ENCODE measurements at places on chromosomes 11 and 22.

DNA sequence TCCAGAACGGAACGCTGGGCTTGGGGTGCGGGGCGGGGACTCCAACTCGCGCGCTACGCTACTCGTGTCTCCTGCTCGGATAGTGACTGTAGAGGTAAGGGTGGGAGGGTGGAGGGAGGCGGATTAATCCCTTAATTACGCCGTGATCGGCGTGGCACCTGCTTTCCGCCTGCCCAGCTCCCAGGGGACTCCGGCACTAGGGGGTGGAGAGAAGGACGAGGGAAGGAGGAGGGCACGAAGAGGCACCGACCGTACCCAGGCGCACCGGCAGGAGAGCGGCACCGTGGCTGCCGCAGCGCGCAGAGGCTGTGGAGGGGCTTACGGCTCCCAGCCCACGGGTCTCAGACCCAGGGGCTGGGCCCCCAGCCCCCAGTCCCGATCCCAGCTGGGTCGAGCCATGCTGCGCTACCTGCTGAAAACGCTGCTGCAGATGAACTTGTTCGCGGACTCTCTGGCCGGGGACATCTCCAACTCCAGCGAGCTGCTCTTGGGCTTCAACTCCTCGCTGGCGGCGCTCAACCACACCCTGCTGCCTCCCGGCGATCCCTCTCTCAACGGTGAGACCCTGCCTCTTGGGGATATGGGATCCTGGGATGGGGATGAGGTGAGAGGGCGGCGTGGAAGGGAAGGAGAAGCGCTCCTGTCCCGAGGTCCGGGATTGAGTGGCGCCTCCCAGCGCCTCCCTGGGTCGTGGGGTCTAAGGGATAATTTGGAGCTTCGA, at the start of gene ROBO3:
Gene ROBO3, plus strand, starts transcription at position 252 of the 721 bp plus-strand sequence. Its CDS starts 146 bp downstream, at position 398.
- no peak for DNase-seq

- no peak for DNase-seq
These were observed 261.3 kb upstream of the LRRC4C start for GRCh38 chr11:41720761-41721160.

DNA sequence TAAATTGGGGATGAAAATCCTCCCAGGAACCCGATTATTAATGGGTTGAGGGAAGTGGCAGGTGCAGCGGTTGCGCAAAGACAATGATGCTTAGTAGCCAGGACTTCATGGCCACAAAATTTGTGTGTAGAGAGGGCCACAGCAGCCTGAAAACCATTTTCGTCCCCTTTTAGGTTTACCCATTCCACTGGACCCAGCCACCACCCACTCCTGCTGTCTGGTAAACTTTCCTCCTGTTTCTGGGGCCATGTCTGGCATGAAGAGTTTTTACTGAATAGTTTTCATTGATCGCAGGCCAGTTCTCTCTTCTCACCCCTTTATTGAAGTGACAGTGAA, 69.5 kb upstream of the SYT13 start:
- DNase-seq, result no peak

- no peak for DNase-seq
These were observed 1.7 kb upstream of the BID start for GRCh38 chr22:17775781-17776465.

DNA sequence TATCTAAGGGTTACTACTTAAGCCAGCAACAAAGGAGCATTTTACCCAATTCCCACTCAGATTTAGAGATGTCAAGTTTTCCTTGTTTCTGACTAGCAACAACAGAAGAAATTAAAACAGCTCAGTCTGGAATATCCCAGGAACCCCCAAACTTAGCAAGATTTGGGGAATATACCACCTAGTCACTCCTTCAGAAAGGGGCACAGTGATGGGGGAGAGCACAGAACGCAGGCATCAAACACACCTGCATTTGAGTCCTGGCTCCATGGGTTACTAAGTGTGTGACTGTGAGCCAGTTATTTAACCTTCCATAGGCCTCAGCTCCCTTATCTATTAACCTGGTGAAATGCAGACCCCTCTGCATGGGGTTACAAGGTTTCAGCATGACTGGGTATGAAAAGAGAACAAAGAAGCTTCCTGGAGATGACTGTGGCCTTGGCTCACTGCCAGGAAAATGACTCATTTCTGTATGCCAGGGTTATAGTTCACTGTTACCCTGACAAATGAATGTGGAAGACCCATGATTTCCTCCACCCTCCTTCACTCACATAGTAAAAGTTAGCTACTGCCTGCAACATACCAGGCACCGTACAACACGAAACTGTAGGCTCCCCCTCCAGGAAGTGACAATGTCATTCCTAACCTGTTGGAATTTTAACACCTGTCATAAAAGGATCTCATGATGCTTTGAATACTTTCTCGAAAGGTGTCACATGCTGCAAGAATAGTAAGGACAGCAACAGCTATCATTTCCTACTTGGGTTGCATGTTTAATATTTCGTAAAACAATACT, 79.6 kb downstream of the ME3 start:
- no peak for DNase-seq

DNA sequence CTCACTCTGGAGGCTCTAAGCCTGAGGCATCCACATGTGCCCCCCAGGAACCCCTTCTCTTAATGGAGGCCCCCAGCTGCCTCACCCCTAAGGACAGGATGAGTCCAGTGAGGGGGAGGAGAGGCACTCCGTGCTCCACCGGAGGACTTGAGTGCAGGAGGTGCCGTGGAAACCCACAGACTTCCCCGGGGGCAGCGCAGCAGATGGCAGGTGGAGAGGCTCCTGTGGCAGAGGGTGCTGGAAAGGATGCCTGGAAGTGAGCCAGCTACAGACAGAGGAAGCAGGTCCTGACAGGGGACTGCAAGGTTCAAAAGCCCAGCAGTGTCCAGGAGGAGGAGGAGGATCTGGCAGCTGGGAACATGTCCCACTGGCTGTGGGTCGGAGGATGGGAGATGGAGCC, 1384.0 kb downstream of the TBC1D22A start:
- DNase-seq, result no peak

GRCh38 chr11:130516554-130517505, 68.4 kb downstream of the ADAMTS15 start:
- no peak for DNase-seq

- DNase-seq, result no peak
These were observed 367 bp downstream of the HPS5 start for GRCh38 chr11:18321578-18321968.

- DNase-seq, result no peak
These were observed 182.0 kb upstream of the MTMR2 start for GRCh38 chr11:96105944-96106343.
